ENCODE measurements at places on chromosomes 1 and 21.

DNA sequence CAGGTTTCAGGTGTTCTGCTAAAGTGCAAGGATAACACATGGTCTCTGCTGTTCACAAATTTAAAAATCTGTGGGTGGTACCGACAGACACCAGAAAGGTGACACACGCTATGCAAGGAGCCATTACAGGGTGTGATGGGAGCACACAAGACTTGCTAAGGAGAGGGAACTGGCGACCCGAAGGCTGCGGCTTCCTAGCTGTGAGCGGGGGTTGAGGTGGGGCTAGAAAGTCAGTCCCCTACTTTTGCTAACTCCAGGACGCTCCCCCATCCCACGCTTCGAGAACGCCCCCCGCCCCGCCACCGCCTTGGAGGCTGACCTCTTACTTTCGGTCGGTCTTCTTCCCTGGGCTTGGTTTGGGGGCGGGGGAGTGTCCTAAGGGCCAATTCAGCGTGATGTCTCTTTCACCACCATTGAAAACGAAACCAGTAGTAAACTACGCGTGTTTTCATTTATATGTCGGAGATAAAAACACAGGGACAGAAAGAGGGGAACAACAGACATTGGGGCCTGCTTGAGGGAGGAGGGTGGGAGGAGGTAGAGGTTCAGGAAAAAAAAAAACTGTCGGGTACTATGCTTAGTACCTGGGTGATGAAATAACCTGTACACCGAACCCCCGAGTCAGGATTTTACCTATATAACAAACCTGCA is 1.1 kb downstream of the CKS1B start:
- DNase-seq: no peak

GRCh38 chr21:10272216-10272615 is 249.2 kb upstream of the TPTE start:
- no peak for DNase-seq

DNA sequence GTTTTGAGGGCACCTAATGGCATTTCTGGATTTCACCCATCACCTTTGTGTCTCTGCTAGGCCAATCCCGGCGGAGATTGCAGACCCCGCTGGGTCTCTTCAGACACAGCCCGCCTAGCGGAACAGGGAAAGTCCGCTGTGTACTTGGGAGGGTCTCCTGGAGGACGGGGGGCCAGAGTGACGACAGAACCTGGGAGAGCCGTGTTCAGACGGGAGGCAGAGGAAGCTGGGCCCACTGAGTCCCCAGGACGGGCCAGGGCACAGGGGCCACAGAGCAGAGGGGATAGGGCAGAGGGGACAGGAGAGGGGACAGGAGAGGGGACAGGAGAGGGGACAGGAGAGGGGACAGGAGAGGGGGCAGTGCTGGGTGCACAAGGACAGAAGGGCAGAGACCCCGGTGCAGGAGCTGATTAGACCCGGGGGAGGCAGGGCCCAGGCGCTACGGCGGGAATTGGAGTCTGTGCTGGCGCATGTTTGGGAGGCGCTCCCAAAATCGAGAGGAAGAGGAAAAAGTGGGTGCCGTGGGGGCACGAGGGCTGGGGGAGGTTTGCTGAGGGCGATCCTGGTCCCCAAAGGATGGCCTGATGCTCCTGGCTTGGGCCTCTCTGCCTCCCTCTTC is 12.7 kb downstream of the TRPM2 start:
- no peak for DNase-seq

GRCh38 chr1:228460821-228461220 is 26.4 kb upstream of the RNF187 start:
- DNase-seq: no peak

GRCh38 chr1:172089768-172090510 is 248.6 kb downstream of the DNM3 start:
- peak; percentile 16 for DNase-seq

- peak; percentile 47 for DNase-seq
Observed at GRCh38 chr1:116508984-116509980, 61.5 kb downstream of the CD58 start.

- DNase-seq: no peak
Observed at GRCh38 chr1:29331729-29332128, 95.4 kb downstream of the PTPRU start.

- DNase-seq: peak; percentile 24
Observed at GRCh38 chr1:53625049-53625448, 113.9 kb downstream of the GLIS1 start.
